ENCODE measurements at places on chromosomes 7 and 10.
A peak's percentile ranks its signal among the peaks of the same experiment; 100 is the strongest.

DNA sequence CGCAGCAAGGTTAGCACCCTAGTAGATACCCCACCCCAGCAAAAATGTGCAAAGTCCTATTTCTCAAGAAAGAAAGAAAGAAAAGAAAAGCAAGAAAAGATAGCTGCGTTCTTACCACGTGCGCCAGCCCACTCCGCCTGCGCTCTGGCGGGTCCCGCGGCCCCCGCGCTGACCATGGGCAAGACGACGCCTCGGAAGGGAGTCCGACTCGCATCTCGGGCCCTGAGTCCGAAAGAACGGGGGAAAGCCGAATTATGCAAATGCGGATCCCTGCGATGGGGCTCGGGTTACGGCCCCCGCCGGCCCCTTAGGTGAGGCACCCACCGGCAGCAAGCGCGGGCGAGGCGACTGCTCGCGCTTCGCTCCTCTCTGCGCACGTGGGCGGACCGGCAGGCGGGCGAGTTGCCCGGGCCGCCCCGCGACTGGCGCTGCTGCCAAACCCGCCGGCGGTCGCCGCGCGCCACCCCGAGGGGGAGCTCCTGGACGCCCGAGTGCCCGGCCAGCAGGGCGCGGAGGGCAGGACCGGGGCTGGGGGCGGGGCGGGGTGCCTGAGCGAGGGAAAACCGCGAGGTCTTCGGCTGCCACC is 2.4 kb upstream of the EGR2 start:
- DNase-seq = no peak

DNA sequence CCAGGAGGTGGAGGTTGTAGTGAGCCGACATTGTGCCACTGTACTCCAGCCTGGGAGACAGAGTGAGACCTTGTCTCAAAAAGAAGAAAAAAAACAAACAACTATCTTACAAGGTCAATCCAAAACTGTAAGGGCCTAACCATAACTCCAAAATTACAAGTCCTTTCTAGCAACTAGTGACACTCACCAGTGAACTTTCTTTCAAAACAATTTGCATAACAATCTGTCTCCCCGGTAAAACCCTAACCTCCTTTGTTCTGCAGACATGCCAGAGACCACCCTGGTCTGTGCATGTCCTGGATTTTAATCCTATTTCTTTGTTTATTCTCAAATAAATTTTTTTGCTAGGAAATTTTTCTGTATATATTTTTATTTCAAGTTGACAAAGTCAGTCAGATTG is 68.1 kb downstream of the EXOC6 start:
- no peak for DNase-seq

GRCh38 chr10:128365156-128365725 is 239.0 kb upstream of the MKI67 start:
- DNase-seq = no peak

GRCh38 chr10:102644066-102644645 is at the start of gene TRIM8:
Gene TRIM8 (plus strand): TSS chr10:102644479. CDS start chr10:102644618, 139 bp downstream.
- no peak for DNase-seq

DNA sequence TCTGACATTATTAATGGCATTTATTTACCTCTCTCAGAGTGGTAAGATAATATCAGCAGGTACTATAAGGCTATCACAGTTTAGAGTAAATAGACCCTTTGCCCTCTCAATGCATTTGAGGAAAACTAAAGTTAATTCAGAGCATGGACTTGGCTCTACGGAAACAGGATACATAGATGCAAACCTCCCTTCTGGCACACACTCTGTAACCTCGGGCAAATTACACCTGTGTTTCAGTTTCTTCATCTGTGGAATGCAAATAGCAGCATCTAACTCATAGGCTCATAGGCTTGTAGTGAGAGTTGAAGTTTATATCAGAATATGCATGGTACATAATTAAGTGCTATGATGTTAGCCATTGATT is 5.6 kb downstream of the RAPGEF5 start:
- DNase-seq = no peak

- no peak for DNase-seq
Observed at GRCh38 chr10:93220296-93221170, 146.8 kb downstream of the CYP26A1 start.

- DNase-seq = no peak
Observed at GRCh38 chr7:36653663-36654355, 70.5 kb downstream of the AOAH start.

DNA sequence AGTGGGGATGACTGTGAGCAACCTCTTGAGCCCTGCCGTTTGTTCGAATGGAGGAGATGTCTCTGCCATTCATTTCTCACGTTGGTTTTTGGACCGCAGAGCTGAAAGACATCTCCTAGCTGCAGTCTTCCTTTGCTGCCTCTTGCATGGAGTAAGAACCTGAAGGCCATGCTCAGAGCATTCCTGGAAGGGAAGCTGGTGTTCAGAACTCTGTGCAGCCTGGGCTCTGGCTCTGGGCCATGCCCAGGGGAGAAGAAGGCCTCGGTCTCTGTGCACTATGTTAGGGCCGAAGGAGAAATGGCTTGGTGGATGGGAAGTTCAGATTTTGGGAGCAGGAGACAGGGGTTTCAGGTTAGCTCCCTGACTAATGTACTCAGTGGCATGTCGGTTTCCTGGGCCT is 22.9 kb downstream of the SFTPD start:
- DNase-seq = no peak

GRCh38 chr10:26391701-26392695 is 46.1 kb upstream of the APBB1IP start:
- DNase-seq = no peak

DNA sequence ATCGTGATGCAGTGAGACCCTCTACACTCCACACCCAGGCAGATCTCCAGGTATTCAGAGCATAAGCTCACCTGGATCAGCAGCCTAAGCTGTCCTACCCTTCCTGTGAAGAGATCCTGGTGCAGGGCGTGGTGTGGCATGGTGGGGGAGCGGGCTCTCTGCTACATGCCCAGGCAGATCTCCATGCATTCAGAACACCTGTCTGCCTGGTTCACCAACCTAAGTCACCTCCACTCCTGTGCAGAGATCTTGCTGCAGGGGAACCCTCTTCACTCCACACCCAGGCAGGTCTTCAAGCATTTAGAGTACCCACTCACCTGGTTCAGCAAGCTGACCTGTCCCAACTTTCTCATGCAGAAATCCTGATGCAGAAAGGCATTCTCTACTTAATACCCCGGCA is 394.4 kb upstream of the SEMA3A start:
- DNase-seq = no peak

- no peak for DNase-seq
Observed at GRCh38 chr7:127682140-127682539, 30.1 kb downstream of the SND1 start.

- DNase-seq = no peak
Observed at GRCh38 chr7:99953649-99954048, 22.2 kb downstream of the AZGP1 start.

- no peak for DNase-seq
Observed at GRCh38 chr7:30249316-30249715, 35.1 kb upstream of the ZNRF2 start.

DNA sequence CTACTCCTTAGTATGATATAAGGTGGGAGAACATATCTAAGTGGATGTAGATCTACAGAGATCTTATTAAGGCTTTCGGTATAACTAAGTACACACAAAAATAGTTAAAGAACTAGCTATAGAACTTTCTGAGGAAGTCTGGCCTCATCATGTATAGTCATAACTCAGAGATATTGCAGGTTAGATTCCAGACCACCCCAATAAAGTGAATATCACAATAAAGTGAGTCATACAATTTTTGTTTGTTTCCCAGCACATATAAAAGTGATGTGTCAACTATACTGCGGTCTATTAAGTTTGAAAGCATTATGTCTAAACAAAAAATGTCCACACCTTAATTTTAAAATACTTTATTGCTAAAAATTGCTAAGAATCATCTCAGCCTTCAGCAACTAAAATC is 24.7 kb upstream of the SEMA3A start:
- DNase-seq = no peak

- no peak for DNase-seq
Observed at GRCh38 chr7:98828368-98828767, 41.4 kb downstream of the TMEM130 start.

DNA sequence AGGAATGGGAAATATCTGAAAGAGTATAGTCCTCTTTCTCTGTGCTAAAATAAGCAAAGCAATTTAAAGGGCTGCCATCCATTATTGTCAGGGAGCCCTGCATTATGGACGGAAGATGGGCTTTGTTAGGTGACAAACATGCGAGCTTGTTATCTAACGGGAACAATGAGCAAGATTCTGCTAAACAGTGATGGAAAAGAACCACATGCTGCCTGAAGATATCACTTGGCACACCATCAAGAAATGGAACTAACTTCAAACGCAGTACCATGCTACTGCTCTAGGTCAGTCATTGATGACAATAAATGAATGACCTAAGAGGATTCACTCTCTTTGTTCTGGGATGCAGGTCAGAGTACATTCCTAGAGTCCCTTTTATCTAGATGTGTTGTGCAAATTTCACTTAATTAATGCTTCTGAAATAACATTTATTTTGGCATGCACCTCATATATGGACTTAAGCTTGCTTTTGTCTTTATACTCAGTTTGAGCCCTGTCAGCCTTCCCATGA is 175.7 kb upstream of the PTN start:
- DNase-seq = peak; percentile 9

DNA sequence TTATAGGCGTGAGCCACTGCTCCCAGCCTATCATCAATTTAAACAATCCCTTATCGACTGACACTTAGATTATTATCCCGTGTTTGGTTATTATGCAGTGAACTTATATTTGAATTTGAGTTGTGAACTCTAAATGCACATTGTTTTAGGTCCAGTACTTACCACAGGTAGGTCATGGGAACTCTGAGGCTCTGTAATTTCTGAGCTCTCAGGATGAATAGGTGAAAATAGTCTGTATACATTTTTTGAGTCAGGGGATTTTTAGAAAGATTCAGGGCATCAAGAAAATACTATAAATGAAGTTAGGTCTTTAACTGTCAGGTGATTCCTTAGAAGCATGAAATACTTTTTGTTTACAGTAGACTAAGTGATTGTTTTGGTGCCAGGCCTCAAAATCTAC is 8.8 kb downstream of the CCDC136 start:
- no peak for DNase-seq

DNA sequence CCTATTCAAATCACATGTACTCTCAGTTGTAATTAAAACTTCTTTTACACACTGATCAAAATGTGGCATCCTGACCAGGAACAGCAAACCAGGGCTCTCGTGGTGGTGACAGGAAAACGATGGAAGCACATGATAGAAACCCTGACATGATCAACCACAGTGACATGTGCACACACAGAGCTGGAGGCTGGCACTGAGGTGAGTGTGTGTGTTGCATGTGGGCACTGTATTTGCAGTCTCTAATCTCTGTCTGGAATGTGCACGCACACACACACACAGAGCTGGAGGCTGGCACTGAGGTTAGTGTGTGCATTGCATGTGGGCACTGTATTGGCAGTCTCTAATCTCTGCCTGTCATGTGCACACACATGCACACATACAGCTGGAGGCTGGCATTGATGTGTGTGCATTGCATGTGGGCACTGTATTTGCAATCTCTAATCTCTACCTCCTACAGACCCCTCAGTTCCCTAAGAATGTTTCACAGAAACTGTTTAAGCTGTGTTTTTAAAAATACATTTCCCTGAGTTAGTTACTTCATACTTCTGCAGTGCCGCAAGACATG is 406.9 kb downstream of the SFMBT2 start:
- DNase-seq = no peak

DNA sequence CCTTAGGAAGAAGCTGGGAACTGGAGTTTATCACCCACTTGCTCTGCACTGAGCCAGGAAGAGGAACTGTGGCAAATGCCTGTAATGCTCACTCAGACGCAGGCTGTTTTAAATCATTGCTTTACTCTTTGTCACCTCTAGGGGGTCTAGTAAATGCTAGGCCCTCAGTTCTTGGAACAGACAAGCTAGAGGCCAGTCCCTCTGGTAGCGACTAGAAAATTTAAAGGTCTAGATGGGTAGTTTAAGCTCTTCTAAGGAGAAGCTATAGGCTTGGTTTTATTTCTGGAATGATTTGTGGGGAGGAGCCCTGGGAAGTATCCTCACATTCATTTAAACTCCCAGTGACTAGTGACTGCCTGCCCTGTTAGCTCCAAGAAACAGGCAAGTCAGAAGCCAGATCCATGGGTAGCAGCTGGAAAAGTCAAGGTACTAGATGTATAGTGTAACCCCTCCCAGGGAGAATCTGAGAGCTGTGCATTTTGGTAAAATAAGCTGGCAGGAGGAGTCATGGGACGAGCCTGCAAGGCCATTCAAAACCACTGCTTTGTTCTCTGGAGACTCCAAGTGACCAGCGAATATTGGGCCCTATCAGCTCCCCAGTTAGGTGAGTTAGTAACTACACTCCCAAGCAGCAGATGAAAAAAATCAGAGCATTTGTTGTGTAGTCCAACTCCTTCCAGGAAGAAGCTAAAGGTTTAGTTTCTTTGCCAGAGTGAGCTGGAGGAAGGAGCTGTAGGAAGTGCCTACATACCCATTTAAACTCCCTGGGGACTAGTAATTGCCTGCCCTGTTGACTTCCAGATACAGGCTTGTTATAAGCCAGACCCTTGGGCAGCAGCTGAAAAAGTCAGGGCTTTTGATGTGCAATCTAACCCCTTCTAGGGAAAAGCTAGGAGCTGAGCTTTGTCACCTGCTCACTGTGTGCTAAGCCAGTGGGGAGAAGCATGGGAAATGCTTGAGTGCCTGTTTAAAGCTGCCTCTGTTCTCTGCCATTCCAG is 68.9 kb downstream of the DYNC1I1 start:
- DNase-seq = peak; percentile 12

DNA sequence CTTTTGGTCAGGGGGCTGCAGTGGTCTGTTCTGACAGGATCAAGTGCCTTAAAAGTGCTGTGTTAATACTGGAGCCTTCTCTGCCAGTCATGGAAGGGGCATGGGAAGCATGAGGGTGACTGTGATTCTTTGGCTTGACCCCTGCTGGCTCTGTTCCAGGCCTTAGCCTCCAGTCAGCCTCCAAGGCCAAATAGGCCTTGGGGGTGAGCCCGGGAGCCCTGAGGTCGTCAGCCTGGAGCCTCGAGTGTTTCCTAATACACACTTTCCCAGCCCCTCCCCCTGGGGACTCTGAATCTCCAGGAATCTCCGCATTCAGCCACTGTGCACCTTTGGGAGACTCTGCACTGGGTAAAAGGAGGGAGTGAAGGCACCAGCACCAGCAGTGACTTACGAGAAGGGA is 10.0 kb downstream of the HKDC1 start:
- no peak for DNase-seq

DNA sequence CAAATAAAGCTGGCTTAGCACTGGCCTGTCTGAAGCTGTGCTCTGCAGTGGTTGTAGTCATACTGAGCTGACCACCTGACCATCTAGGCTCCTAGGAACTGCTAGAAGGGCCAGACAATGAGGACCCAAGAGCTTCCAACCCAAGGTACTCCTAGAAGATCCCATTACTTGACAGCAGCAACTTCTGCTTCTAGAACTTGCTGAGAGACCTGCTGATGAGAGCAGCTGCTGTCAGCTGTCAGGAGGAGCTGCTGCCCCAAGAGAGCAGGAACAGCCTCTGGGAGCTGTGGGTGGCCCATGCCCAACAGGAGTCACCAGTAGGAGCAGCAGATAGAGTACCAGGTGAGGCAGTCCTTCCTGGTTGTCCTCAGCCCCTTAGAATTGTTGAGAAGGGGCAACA is 70.2 kb downstream of the RBM20 start:
- DNase-seq = no peak

GRCh38 chr10:125844751-125845221 is 21.4 kb downstream of the BCCIP start:
- DNase-seq = no peak

GRCh38 chr7:143410521-143411004 is 1.9 kb upstream of the EPHA1 start:
- DNase-seq = no peak
